ENCODE measurements at places on chromosomes 2 and 18. TPM values are rescaled to one million over a fixed set of nuclear protein-coding genes. Genes with fewer than 3 reads are reported as not detected.

DNA sequence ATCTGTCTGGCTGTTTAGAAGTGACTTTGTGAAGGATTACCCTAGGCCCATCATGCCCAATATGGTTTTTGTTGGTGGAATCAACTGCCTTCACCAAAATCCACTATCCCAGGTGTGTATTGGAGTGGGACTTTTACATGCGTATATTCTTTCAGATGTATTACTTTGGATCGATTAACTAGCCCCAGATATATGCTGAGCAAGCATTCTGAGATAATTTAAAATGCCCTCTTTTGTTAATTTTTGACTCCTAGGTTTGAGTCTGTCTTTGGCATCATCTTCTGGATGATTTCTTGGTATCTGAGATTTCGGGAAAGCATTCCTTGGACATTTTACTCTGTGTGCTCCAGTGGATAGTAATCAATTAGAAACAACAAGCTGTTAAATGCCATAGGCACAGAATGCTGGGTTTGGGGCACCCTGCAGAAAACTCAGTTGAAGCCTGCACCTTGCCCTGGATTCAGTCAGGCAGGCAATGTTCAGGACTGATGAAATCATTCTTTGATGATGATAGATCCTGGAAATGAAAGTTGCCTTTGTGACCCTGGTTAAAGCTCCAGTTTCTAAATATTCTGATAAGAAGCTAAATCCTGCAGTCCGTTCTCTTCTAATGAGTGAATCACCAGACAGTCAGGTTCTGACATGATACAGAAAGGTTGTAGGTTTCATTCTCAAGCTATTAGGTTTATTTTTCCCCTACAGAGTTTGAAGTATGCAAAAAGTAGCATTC lies 1.1 kb downstream of the UGT1A1 start:
- ATAC-seq, result peak; percentile 60

- ATAC-seq, result no peak
Measured at GRCh38 chr2:25160376-25160775, 8.0 kb downstream of the POMC start.

GRCh38 chr2:76870011-76870410 lies 652.2 kb downstream of the LRRTM4 start:
- no peak for ATAC-seq

- ATAC-seq, result no peak
Measured at GRCh38 chr18:79543861-79544385, 135.7 kb upstream of the CTDP1 start.

GRCh38 chr18:76351961-76352581 lies 143.0 kb downstream of the ZNF516 start:
- peak; percentile 52 for ATAC-seq

DNA sequence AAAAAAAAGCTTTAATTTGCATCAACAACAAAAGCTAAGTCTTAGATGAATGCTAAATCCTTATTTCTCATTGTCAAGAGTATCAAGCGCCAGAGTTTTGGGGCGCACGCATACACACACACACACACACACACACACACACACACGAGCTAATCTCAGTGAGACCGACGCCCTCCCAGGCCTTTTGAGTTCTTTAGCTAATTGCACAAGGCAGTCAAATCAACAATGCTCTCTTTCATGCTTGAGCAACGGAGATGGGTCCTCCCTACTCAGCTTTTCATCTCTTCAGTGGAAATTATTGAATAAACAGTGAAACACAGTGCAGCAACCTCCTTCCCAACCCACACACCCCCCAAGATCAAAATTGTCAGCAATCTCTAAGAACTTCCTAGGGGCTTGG lies 19.2 kb downstream of the GKN1 start:
- ATAC-seq, result no peak

- no peak for ATAC-seq
Measured at GRCh38 chr2:4278392-4278791, 575.0 kb downstream of the DCDC2C start.

GRCh38 chr2:36433311-36434217 lies 78.0 kb downstream of the CRIM1 start:
- peak; percentile 81 for ATAC-seq

DNA sequence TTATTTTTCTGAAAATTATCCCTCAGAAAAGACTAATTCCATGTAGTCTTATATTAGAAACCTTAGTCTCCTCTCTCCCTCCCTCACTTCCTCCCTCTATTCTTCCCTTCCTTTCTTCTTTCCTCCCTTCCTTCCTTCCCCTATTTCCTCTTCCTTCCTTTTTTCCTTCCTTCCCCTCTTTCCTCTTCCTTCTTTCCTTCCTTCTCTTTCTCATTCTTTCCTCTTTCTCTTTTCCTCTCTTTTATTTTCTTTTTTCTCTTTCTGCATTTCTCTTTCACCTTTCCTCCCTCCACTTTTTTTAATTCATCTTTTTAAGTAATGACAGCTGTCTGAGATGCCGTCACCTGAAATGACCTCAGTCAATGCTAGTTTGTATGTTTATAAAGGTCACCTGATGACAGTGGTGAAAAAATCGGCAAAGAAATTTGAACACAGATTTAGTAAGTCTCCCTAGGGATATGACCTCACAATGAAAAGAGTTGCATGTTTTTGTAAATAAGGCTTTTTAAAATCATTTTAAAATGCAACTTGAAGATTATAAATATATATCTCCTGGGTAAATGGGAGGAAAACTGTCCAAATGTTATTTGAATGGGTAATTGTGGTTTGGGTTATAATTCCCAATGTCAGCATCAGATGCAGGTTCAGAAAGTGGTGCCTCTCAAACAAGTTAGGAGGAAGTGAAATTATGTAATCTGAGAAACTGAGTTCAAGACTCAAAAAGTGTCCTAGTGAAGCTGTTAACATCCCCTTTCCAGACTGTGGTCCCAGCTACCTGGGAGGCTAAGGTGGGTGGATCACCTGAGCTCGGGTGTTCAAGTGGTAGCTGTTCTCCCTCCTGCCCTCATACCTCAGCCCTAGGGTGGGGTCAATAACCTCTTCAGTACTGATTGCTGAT lies 90.3 kb upstream of the ST3GAL5 start:
- no peak for ATAC-seq

- peak; percentile 37 for ATAC-seq
Measured at GRCh38 chr2:9206991-9207640, 504 bp downstream of the ASAP2 start.

GRCh38 chr2:43331422-43331821 lies 105.0 kb upstream of the ZFP36L2 start:
- no peak for ATAC-seq

DNA sequence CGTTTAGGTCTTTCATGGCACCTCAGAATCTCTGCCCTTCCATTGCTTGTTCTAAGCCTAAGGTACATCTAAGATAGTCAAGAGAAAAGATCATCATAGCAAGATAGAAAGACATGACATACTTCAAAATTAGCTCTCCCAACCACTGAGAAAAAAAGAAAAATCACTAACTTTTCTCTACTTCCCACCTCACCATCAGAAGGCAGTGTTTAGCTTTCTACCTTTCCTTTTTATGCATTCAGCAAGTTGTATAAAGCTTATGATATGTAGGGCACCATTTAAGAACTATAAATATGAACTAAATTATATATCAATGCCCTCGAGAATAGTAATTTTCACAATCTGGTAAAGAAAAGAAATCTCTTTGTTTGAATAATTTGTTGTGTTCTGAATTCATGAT lies 331.8 kb upstream of the VWC2L start:
- ATAC-seq, result no peak

DNA sequence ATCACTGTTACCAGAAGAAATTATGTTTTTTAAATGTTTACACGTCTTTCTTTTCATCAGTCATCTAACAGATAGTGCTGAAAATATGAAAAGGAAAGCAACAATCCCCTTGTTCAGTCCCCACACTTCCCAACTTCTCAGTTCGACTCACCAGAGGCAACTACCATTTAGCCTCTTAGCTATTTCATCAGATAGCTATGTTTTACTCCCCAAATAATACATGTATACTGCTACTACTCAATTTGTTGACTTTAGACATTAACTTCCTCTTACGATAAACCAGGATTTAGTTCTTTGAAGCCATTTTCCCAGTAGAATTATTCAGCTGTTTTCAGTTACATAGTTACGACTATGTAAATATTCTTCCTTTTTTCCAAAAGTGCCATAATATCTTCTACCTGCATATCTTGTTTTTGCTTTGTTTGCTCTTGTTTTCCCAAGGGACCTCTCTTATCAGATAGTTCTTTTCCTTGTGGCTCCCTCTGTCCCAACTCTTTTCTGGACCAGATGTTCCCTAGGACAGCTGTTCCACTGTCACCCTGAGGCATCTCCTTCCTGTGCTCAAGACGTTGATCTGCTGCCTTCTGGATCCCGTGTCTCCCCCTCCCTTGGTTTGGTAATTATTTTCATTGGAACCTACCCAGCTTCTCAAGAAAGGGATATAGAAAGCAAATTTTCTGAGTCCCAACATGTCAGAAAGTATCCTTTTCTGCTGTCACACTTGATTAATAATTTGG lies 289.3 kb upstream of the TANK start:
- ATAC-seq, result no peak

DNA sequence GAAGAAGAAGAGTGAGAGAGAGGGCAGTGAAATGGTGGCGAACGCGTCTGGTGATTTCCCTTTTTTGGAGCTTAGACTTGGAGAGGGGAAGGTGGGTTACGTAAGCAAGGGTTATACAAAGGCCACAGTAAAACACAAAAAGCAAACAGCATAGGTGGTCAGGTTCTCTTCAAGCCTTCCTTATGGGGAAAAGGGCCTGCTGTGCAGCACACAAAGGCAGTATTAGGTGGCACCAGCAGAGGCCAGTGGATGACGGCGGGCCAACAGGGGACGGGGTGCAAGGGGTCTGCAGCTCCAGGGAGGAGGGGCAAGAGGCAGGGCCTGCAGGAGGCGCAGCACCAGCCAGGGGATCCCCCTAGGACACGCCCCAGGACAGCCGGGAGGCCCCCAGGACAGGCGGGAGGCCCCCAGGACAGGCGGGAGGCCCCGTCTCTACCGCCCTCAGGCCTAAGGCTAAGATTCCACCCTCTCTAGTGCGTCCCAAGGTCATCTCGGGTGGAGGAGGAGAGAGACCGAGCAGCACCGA lies 32.6 kb upstream of the NPC1 start:
- peak; percentile 32 for ATAC-seq

DNA sequence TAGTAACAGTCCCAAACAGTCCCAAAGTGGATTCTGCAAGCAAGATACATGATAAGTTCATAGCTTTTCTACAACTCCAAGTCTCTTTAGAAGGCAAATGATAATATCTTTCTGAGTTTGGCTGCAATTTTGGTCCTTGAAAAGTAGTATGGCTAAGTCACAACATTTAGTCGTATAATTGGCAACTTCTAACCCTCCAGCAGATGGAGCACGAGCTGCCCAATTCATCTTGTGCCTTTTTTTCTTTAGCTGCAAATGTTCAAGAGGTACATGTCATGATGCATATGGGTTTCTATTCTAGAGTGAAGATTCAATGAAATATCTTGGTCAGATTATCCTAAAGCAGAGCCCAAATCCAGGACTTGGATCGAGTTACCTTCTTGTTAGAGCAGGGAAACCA lies 127.0 kb upstream of the KLHL14 start:
- ATAC-seq, result no peak

GRCh38 chr18:60053747-60054304 lies 154.0 kb downstream of the PMAIP1 start:
- peak; percentile 100 for ATAC-seq

GRCh38 chr18:49819823-49820671 lies 6.7 kb upstream of the ACAA2 start:
- ATAC-seq, result peak; percentile 32

GRCh38 chr2:111633643-111634042 lies 250.3 kb downstream of the ANAPC1 start:
- peak; percentile 21 for ATAC-seq

DNA sequence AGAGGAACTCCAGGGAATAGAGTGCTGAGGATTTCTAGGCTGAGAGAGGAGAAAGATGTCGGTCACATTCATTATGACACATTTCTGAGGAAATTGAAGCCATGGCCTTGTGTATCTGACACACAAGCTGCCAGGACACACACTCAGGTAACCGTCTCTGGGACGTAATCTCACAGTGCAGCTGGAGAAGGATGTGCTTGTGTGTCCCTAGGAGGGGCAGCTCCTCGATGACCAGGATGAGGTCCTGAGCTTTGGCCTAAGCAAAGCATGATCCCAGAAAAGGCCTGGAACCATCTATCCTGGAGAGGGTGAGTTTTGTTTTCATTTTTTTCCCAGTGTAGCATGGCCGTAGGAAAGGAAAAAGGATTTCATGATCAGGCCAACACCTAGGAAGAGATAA lies 102.2 kb downstream of the CAPN13 start:
- ATAC-seq, result no peak

DNA sequence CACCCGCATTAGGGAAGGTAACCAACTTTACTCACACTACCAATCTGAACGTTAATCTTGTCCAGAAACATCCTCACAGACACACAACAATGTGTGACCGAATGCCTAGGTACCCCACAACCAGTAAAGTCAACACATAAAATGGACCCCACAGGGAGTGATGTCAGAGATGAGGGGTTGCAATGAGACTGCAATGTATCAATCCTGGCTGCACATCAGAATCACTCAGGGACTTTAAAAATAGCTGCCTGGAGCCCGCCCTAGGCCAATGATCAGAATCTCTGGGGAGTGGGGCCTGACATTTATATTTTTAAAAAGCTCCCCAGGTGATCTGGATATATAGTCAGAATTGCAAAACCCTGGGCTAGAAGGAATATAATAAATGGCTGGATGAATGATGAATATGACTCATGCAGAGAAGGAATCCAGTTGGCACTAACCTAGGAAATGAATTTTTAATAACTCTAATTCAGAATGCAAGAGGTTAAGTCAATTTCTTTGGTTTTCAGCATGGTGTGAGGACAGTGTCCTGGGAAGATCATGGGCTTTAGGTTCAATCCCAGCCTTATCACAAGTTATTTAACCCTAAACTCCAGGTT lies 92.8 kb downstream of the COLEC12 start:
- no peak for ATAC-seq

DNA sequence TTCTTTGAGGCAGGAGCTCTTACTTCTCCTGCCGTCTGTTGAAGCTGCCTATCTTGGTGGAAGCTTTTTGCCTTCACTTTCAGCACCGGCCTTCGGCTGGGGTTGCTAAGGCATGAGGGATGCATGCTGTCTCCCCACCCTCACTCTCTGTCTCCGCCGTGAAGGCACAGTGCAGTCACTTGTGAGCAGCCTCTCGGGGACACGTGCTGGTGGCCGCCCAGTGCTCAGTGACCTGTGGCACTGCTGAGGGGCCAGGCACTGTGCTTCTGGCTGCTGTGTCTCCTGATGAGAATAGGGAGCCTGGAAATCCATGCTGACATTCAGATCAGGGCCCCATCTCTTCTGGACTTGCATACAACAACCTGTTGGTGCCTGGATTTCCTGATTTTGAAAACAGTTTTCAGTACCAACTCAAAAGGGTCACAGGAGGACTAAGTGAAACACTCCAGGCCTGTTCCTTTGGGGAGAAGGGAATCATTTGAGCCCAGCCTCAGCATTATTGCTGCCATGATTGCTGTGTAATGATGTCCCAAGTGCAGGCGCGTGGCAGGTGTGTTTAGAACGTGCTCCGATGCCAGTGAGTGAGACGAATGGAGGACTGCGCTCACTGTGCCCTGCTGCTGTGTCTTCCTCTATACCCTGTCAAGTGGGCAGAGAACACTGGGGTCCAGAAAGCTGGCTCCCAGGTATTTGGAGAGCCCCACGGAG lies 218.1 kb downstream of the SEPTIN10 start:
- ATAC-seq, result no peak

CYP1B1 gene
- total RNA-seq, result 2.0 TPM

PRKAG3 gene
- total RNA-seq, result not detected

AMER3 gene
- total RNA-seq, result not detected

CYP27A1 gene
- 4.9 TPM for total RNA-seq

TUBB8B gene
- not detected for total RNA-seq

OXER1 gene
- 0.40 TPM for total RNA-seq

IL37 gene
- total RNA-seq, result not detected

ZNF519 gene
- total RNA-seq, result 6.7 TPM

GRP gene
- total RNA-seq, result not detected

ACMSD gene
- not detected for total RNA-seq

SERPINB2 gene
- total RNA-seq, result 139 TPM

SLC9A4 gene
- total RNA-seq, result 0.08 TPM

MFF gene
- 45.7 TPM for total RNA-seq

STARD6 gene
- not detected for total RNA-seq
